Panc1 (cell line): ENCODE measurements at places on chromosomes 12 and 14. TPM values are rescaled to one million over a fixed set of nuclear protein-coding genes. Genes with fewer than 3 reads are reported as not detected.

- H3K4me1 ChIP-seq: peaks cover 5% of the 10 kb centered on the region; the same call in 1 of the 2 replicates
- DNase-seq: no peak
- H3K36me3 ChIP-seq: no peaks in the 10 kb centered on the region
- H3K4me3 ChIP-seq: no peak overlapping the region
- H3K27me3 ChIP-seq: no peaks in the 10 kb centered on the region
Measured at GRCh38 chr12:11793921-11794710, 144.6 kb downstream of the ETV6 start.

GRCh38 chr12:57243521-57244311 lies 7.3 kb downstream of the STAC3 start:
- DNase-seq: no peak
- peak overlapping the region; percentile 32 for H3K4me3 ChIP-seq
- H3K27me3 ChIP-seq: peaks cover 2% of the 10 kb centered on the region; the same call in 1 of the 2 replicates
- H3K36me3 ChIP-seq: no peaks in the 10 kb centered on the region
- H3K27ac ChIP-seq: no peak overlapping the region
- H3K4me1 ChIP-seq: peaks cover 21% of the 10 kb centered on the region

- no peaks in the 10 kb centered on the region for H3K36me3 ChIP-seq
- H3K4me3 ChIP-seq: no peak overlapping the region
- H3K4me1 ChIP-seq: no peaks in the 10 kb centered on the region
Measured at GRCh38 chr12:65495233-65495632, 216.8 kb downstream of the MSRB3 start.

- no peaks in the 10 kb centered on the region for H3K4me1 ChIP-seq
- no peaks in the 10 kb centered on the region for H3K36me3 ChIP-seq
- no peak for DNase-seq
- H3K27me3 ChIP-seq: no peaks in the 10 kb centered on the region
Measured at GRCh38 chr14:26791117-26791806, 193.4 kb upstream of the NOVA1 start.

GRCh38 chr12:122944605-122945592 lies 21.4 kb downstream of the ABCB9 start:
- peak overlapping the region; percentile 93 for H3K27ac ChIP-seq
- peaks cover 54% of the 10 kb centered on the region for H3K4me1 ChIP-seq
- no peak overlapping the region for H3K4me3 ChIP-seq
- H3K27me3 ChIP-seq: no peaks in the 10 kb centered on the region

DNA sequence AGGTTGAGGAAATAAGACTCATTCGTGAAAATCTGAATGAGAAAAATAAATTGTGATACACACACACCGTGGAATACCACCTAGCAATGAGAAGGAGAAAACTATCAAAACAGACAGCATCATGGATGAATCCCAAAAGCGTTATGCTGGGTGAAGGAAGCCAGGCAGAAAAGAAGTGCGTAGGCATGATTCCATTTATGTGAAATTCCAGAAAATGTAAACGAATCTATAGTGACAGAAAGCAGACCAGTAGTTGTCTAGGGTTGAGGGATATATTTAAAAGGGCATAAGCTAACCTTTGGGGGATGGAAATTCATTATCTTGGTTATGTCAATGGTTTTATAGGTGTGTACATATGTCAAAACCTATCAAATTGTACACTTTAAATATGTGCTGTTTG lies 42.5 kb upstream of the ANO2 start:
- DNase-seq: no peak
- no peaks in the 10 kb centered on the region for H3K4me1 ChIP-seq
- H3K36me3 ChIP-seq: no peaks in the 10 kb centered on the region
- no peak overlapping the region for H3K27ac ChIP-seq

DNA sequence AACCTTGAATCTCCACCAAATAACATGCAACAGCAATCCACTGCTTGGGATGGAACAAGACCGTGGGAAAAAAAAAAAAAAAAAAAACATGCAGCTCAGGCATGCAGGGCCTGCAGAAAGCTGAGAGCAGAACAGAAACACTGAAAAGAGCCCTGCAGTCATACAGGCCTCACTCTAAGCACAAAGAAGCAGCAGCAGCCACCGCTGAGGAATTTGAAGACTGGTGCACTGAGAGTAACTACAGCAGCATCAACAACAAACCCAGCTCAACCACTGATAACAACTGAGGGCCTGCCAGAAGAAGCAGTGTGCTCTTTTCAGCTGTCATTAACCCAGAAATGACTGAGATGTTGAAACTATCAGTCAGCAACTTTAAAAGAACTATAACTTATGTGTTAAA lies 354.7 kb upstream of the TMTC1 start:
- H3K4me1 ChIP-seq: no peaks in the 10 kb centered on the region
- H3K36me3 ChIP-seq: no peaks in the 10 kb centered on the region
- DNase-seq: no peak

Gene TIMELESS
- 46.2 TPM for total RNA-seq

Gene KRT80
- 51.5 TPM for total RNA-seq

Gene SLC35E3
- total RNA-seq: 15.9 TPM
